ENCODE measurements at places on chromosomes 16 and 17.

DNA sequence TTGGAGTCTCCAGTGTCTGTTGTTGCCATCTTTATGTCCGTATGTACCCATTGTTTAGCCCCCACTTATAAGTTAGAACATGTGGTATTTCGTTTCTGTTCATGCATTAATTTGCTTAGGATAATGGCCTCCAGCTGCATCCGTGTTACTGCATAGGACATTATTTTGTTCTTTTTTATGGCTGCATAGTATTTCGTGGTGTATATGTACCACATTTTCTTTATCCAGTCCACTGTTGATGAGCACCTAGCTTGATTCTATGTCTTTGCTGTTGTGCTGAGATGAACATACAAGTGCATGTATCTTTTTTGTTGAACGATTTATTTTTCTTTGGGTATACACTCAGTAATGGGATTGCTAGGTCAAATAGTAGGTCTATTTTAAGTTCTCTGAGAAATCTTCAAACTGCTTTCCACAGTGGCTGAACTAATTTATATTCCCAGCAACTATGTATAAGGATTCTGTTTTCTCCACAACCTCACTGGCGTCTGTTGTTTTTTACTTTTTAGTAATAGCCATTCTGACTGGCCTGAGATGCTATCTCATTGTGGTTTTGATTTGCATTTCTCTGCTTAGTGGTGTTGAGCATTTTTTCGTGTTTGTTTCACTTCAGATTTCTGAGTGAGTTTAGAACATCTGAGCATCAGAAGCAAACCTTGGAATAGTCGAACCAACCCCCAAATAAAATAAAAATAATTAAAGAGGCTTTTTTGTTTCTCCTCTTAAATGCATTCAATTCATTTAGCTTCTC is 304.7 kb downstream of the ZFHX3 start:
- no peak for DNase-seq

DNA sequence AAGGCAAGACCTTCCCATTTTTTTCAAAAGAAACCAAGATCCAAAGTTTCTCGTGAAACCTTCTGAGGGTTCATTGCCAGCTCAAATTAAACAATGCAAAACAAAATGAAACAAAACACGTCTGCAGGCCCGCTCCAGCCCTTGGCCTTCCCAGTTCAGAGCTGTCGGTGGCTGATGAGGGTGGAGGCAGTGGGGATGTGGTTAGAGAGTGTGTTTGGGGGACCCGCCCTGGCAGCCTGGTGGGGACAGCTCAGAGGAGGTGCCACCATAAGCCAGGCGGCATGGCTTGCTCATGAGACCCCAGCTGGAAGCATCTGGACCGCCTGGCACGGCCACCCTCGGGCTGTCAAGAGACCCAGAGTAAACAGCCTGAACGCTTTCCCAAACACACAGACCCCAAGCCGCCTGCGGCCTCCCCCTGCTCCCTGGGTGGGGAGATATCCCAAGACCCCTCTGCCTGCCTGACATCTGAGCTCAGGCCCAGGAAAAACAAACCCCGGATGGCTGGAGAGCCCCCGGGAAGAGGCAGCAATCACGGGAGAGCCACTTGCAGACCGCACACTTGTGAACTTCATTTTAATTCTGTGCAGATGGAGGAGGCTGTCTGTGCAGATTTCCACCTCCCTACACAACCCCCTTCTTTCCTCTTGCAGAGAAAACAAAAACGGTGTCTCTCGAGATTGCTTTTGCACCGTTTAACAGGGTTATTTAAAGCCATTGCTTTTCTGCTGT is 35.4 kb upstream of the LITAF start:
- no peak for DNase-seq

DNA sequence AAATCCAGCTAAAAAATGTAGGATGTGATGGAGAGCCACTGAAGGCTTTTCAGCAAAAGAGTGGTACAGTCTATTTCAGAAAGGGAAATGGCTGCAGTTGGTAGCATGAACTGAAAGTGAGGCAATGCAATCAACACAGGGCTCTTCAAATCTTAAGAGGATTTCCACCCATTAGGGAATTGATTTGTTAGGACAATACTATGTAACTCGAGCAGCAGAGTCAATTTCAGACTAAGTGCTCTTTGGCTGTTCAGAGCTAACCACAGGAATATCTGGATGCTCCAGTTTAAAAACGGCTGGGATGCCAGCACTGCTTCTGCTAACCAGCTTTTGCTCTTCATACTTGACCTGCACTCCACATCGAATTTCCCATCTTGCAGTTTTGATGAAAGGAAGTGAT is 24.6 kb downstream of the CACNG1 start:
- DNase-seq: no peak

- DNase-seq: no peak
Observed at GRCh38 chr16:68093816-68094613, 8.8 kb downstream of the NFATC3 start.

- no peak for DNase-seq
Observed at GRCh38 chr17:67041941-67042899, 2.1 kb upstream of the CACNG1 start.

- no peak for DNase-seq
Observed at GRCh38 chr16:88639231-88640038, 1.1 kb downstream of the IL17C start.

DNA sequence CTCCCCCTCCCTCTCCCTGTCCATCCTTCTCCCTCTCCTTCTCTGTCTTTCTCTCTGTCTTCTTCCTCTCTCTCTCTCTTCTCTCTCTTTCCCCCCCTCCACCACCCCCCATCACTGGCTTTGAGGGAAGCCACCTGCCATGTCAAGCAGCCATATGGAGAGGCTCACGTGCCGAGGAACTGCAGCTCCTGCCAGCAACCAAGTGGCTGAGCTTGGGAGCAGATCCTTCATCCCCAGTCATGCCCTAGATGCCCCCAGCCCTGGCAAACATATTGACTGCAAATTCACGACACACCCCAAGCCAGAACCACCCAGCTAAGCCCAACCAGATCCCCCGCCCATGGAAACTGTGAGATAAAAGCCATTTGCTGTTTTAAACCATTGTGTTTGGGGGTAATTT is 40.9 kb upstream of the RBFOX3 start:
- DNase-seq: no peak

Data from activated CD4-positive, alpha-beta T cell treated with anti-CD3 and anti-CD28 coated beads, Interleukin-2, amount 50 U/mL, for 24 hours (primary cell).